ENCODE measurements at places on chromosomes 2 and 18.

GRCh38 chr2:170742896-170743529, 27.2 kb upstream of the ERICH2 start:
- no peak for DNase-seq

- DNase-seq, result no peak
These were observed 38.1 kb upstream of the HNRNPA3 start for GRCh38 chr2:177174486-177174885.

GRCh38 chr18:57921708-57922107, 118.6 kb upstream of the ATP8B1 start:
- no peak for DNase-seq

DNA sequence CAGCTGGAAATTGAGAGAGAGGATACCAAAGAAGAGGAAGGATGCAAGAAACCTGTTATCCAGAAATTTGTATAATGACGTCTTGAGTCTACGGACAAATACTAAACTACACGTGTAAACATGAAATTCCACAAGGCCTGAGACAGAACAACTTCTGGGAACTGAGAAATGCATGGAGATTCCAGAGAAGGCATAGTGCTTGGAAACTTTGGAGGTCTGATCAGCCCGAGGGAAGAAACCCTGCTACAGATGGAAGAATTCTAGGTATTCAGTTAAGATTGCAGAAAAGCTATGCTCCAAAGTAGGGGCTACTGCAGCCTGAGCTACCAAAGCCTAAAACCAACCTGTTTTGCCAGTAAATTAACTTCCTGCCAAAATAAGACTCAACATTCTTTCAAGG, 120.4 kb downstream of the PDCL3 start:
- no peak for DNase-seq

- no peak for DNase-seq
These were observed 262.9 kb upstream of the CDH2 start for GRCh38 chr18:28439870-28440269.

GRCh38 chr2:241666627-241667400, 19.8 kb downstream of the DTYMK start:
- DNase-seq, result no peak

- DNase-seq, result no peak
These were observed 201.1 kb downstream of the SPP2 start for GRCh38 chr2:234251326-234252271.

- no peak for DNase-seq
These were observed 56.8 kb downstream of the GTF3C3 start for GRCh38 chr2:196742685-196743084.

DNA sequence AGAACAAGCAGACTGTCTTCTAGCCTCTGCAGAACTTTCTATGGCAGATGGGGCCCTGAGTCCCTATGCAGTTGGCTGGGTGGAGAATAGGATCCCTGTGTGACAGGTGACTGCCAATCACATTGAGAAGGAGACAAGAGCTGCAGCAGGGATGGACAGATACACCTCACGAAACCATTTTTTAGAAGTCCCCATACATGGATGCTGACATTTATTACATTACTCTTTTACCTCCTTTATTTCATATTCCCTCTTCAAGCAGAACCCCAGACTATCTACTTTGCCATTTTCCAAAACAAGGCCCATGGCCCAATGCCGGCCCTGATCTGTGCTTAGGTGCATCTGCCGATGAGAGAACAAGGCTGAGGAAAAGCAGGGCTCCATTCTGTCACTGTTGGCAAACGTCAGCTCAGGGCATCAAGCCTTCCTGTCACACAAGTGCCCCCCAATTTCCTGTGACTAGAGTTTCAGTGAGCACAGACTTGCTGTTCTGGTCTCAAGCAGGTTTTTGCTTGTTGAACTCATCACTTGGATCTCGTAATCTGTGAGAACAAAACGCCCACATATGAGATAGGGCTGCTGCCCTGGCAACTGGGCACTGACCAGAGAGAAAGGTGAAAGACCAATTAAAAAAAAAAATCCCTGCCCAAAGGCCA, 35.8 kb downstream of the LOXHD1 start:
- DNase-seq, result no peak

- no peak for DNase-seq
These were observed 105.1 kb upstream of the ITGB6 start for GRCh38 chr2:160305081-160305750.

DNA sequence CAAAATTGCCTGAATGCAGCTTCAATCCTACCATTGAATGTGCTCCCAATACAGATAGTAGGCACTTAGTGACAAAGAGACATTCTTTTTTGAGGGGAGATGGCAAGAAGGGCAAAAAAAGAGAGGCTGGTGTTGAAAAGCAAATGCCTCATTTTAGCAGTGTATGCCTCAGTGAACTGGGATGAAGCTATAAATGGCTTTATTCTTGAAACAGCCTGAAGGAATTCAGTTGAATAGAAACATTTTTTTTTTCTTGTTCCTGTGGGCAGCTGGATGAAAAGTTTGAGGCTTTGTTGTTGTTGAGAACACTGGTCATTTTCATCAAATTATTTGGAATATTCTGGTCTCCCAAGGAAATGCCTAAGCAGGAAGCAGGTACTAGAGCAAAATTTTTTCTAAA, 228.9 kb downstream of the RNF144A start:
- DNase-seq, result no peak

DNA sequence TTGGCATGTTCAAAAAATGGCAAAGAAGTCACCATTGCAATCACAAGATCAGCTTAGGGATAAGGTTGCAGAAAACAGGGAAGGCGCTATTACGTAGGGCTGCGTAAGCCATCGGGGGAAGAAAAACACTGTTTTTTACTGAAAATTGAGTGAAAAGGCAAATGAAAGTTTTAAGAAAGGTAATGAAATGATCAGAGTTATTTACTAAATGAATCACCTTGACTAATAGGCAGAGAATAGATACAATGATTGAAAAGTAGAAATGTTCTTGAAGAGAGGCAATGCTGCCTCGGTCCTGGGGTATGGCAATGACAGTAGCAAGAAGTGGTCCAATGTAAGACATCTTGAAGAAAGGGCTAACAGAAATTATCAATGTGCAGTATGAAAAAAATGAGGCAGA, 1227.8 kb upstream of the ZEB2 start:
- no peak for DNase-seq

- DNase-seq, result no peak
These were observed 7.0 kb downstream of the NCKAP5 start for GRCh38 chr2:133561045-133561852.

Measured in effector CD4-positive, alpha-beta T cell (primary cell).